ENCODE measurements at places on chromosomes 12 and 14.

DNA sequence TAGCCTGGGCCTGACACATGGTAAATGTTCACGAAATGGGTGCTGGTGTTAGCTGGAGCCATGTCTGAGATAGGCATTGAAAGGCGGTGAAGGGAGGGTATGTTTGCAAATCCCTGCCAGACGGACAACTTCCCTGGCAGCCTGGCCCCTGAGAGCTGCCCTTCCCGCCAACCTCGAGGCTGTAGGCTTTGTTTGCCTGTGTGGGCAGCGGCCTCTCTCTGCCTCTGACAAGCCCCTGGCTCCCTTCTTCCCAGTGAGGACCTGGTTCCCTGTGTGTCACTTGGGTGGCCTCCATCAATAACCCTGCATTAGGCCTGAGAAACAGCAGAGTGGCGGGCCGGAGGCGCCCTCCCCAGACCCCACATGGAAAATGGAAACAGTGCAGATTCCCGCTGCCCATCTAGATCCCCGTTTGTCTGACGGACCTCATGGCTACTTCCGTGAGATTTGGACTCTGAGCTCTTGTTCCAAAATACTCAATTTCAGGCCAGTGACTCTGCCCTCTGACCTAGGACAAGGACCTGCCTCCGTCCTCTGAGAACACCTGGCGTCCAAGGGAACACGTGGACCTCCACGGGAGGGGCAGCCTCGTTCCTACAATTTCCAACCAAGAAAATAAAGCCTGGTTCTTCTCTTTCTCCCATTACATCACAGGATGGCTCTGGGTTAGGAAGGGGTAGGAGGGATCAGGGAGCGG, 325.5 kb downstream of the DPF3 start:
- DNase-seq, result no peak

DNA sequence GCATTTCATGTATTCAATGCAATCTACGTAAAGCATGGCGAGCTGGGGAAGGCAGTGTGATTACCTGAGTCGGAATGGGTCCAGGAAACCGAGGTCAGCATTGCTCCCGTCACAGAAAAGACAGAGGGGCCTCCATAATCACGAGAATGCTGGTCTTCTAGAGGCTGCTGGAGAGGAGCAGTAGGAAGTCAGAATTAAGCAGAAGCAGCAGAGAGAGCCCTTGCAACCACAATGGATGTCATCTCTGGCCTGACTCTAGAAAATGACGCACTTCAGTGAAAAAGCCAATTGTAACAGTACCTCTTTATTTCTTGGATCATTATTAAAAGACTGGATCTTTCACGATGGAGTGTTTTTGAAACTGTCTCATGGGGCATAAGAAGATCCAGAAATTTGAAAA, 69.5 kb upstream of the FOXN3 start:
- no peak for DNase-seq

DNA sequence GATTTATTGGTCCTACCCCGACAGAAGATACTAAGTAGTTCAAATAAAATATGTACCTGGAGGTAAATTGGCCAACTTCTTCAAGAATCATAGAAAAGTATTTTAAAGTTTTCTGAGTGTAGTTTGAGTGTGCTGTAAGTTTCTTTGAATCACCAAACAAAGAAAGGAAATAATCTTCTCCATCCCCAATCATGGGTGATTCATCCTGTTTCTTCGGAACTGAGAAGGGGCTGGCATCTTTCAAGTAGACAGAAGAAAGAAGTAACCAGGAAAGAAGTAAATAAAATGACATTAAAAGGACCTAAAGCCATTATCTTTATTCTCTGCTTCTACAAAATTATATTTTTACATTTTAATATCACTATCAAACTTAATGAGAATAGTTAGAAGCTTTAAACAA, 6.8 kb downstream of the LMNTD1 start:
- DNase-seq, result no peak

GRCh38 chr14:29463727-29464395, 463.8 kb downstream of the PRKD1 start:
- DNase-seq, result no peak

DNA sequence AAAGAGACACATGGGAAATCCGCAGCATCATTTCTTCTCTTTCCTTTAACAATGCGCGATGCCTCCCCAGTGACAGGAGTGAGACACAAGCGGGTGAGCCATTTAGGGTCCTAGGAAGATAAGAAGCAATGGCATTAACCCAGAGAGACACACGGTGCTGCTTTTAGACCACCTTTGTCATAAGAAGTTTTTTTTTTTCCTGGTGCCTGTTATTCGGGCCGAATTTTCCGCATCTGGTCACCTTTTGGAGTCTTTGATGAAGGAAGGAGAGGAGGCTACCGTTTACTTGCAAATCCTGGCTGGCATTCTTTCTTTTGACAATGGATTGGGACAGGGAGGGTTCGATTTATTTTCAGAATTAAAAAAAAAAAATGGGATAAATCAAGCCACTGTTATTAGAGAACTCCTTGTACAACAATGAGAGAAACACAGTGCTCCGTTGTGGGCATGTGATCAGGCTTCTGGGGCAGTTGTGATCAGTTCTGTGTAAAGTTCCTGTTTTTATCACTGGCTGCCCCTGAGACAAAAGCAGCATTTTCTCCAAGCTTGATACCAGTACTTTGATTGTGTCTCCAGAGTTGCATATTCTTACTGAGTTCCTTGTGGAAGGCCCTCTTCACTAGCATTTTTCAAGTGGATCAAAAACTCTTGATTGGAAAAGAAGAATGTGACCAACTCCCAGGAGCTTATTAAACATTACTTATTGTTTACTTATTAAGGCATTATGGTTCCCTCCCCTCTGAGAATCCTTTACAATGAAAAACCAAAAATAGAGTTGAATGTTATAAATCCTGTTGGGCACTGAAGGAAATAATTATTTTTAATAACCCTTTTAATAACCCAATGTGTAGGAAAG, 1.1 kb downstream of the DIP2B start:
- DNase-seq, result no peak

- DNase-seq, result no peak
Measured at GRCh38 chr12:98149691-98150210, 365.6 kb upstream of the TMPO start.
